ENCODE measurements at places on chromosomes 2 and 18.

DNA sequence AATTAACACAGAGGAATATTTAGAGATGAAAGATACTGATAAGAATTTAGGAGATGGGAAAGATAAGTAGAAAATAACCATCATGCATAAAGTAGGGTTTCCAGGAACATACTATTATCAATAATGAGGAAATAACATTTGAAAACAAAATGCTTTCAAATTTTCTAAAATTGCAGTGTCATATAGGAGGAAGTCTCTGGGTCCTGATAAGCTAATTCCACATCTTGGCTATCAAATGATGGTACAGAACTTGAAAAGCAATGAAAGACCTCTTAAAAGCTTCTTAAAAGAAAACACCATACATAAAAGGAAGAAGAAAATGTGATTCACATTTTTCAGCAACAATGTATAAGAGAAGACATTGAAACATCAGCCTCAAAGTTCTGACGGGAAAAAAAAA is 1024.8 kb downstream of the TSN start:
- H3K4me1 ChIP-seq, result no peaks in the 10 kb centered on the region
- H3K36me3 ChIP-seq, result no peaks in the 10 kb centered on the region
- H3K27ac ChIP-seq, result no peak overlapping the region
- no peak overlapping the region for H3K4me3 ChIP-seq
- DNase-seq, result no peak

DNA sequence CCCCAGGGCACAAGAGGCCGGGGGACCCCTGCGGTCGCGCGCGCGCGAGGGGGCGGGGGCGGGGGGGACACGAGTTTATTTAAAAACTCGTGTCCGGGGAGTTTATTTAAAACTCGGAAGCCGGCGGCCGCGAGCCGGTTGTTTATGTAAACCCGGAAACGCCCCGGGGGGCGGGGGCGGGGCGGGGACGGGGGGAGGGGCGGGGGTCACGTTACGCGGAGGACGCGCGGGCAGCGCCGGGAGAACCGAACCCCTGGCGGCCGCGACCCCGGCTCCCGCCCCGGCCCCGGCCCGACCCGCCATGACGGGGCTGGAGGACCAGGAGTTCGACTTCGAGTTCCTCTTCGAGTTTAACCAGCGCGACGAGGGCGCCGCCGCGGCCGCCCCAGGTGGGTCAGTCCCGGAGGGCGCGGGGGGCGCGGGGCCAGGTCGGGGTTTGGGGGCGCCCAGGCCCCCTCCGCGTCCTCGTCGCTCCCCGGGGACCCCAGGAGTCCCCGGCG is 4.4 kb downstream of the NFATC1 start:
- H3K36me3 ChIP-seq, result no peaks in the 10 kb centered on the region
- peak; percentile 87 for DNase-seq
- peak overlapping the region; percentile 70 for H3K4me3 ChIP-seq

DNA sequence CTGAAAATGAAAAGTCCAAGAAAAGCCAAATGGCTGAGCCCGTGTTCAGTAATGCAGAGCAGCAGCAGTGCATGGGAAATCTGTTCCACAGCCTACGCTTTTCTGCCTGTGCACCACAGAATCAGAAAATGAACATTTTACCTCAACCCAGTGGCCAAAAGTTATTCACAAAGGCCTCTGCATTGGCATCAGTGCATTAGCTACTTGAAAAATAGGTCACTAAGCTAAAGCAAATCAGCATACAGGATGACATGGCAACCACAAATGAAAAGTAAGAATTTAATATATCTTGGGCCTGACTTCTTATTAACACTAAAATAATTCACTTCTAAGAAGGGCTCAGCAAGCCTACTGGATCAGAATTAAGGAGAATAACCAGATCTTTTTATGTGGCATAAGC is 1145.3 kb upstream of the CHAC2 start:
- H3K4me1 ChIP-seq, result no peaks in the 10 kb centered on the region
- DNase-seq, result no peak
- H3K27ac ChIP-seq, result no peak overlapping the region
- H3K27me3 ChIP-seq, result no peaks in the 10 kb centered on the region
- H3K4me3 ChIP-seq, result no peak overlapping the region
- no peaks in the 10 kb centered on the region for H3K36me3 ChIP-seq

- no peak overlapping the region for H3K4me3 ChIP-seq
- no peak for DNase-seq
- no peak overlapping the region for H3K27ac ChIP-seq
- no peaks in the 10 kb centered on the region for H3K27me3 ChIP-seq
Measured at GRCh38 chr2:20704886-20705285, 37.9 kb downstream of the GDF7 start.

DNA sequence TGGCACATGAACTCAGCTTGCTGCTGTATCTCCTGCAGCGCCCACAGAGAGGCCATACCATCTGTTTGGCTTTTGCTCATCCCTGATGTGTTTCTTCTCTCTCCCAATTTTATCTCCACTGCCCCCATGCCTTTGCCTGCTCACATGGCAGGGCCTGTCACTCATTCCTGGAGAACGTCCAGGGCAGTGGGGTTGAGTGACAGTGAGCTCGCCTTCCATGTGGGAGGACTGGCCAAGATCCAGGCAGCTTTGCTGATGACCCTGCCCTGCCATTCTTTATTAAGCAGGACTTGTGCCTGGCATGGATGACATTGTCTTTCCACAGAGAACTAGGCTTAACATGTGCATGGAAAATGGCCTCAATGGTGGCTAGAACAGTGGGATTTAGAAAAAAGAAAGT is 230.5 kb upstream of the THSD7B start:
- no peak for DNase-seq
- H3K36me3 ChIP-seq, result no peaks in the 10 kb centered on the region
- no peaks in the 10 kb centered on the region for H3K27me3 ChIP-seq
- H3K4me3 ChIP-seq, result no peak overlapping the region

- no peak for DNase-seq
- no peaks in the 10 kb centered on the region for H3K27me3 ChIP-seq
- H3K36me3 ChIP-seq, result peaks cover 5% of the 10 kb centered on the region
- peaks cover 23% of the 10 kb centered on the region for H3K4me1 ChIP-seq
- no peak overlapping the region for H3K4me3 ChIP-seq
Measured at GRCh38 chr2:46025081-46025480, 272.1 kb upstream of the EPAS1 start.

GRCh38 chr2:198966269-198966668 is 491.5 kb downstream of the SATB2 start:
- H3K4me1 ChIP-seq, result no peaks in the 10 kb centered on the region
- H3K4me3 ChIP-seq, result no peak overlapping the region
- H3K36me3 ChIP-seq, result no peaks in the 10 kb centered on the region
- H3K27me3 ChIP-seq, result no peaks in the 10 kb centered on the region

DNA sequence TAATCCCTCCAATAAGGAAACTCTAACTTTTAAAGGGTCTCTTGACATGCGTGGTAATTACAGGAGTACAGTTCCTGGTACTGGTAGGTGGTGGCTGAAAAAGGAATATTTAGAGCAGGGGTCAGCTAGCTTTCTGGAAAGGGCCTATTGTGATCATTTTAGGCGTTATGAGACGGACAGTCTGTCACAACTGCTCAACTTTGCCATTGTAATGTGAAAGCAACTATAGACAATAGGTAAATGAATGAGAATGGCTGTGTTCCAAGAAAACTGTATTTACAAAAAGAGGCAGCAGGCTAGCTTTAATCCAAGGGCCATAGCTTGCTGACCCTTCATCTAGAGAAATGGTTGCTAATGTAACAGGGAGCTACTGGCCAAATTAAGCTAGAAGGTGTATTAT is 177.7 kb upstream of the LRRTM1 start:
- no peak overlapping the region for H3K27ac ChIP-seq
- H3K4me1 ChIP-seq, result no peaks in the 10 kb centered on the region
- H3K27me3 ChIP-seq, result no peaks in the 10 kb centered on the region
- H3K36me3 ChIP-seq, result no peaks in the 10 kb centered on the region
- H3K4me3 ChIP-seq, result no peak overlapping the region

GRCh38 chr2:18987592-18988073 is 370.8 kb downstream of the OSR1 start:
- no peaks in the 10 kb centered on the region for H3K27me3 ChIP-seq
- H3K4me3 ChIP-seq, result no peak overlapping the region
- no peak overlapping the region for H3K27ac ChIP-seq
- H3K4me1 ChIP-seq, result peaks cover 5% of the 10 kb centered on the region

DNA sequence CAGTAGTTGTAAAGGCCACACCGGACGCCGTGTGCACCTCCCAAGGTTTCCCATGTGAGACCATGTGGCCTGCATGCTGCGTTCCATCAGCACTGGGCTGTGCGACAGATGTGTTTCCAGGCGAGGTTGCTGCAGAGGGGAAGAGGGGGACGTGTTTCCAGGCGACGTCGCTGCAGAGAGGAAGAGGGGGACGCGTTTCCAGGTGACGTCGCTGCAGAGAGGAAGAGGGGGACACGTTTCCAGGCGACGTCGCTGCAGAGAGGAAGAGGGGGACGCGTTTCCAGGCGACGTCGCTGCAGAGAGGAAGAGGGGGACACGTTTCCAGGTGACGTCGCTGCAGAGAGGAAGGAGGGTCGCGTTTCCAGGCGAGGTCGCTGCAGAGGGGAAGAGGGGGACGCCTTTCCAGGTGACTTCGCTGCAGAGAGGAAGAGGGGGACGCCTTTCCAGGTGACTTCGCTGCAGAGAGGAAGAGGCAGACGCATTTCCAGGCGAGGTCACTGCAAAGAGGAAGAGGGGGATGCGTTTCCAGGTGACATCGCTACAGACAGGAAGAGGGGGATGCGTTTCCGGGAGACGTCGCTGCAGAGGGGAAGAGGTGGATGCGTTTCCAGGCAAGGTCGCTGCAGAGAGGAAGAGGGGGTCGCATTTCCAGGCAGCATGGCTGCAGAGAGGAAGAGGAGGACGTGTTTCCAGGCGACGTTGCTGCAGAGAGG is 24.5 kb downstream of the NFATC1 start:
- H3K27ac ChIP-seq, result no peak overlapping the region
- H3K4me1 ChIP-seq, result peaks cover 15% of the 10 kb centered on the region
- DNase-seq, result no peak
- H3K36me3 ChIP-seq, result peaks cover 11% of the 10 kb centered on the region
- H3K4me3 ChIP-seq, result no peak overlapping the region

DNA sequence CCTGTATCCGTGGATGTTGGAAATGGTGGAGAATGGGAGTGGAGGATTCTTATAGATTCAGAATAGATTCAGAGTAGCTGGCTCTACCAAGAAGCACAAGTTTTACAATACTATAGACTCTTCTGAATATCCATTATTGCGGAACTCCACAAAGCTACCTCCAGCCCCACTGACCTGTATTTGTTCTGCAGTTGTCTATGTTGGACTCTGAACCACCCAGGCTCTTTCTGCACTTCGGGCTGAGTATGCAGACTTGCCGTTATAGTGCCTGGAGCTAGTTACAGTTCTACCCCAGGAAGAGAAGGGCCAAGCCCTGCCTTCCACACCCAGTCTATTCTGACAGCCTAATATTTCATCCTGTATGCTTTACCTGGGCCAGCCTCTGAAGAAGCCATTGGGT is 4.4 kb upstream of the RGPD4 start:
- H3K4me3 ChIP-seq, result no peak overlapping the region
- no peaks in the 10 kb centered on the region for H3K36me3 ChIP-seq
- DNase-seq, result no peak
- H3K27me3 ChIP-seq, result no peaks in the 10 kb centered on the region
- no peaks in the 10 kb centered on the region for H3K4me1 ChIP-seq

DNA sequence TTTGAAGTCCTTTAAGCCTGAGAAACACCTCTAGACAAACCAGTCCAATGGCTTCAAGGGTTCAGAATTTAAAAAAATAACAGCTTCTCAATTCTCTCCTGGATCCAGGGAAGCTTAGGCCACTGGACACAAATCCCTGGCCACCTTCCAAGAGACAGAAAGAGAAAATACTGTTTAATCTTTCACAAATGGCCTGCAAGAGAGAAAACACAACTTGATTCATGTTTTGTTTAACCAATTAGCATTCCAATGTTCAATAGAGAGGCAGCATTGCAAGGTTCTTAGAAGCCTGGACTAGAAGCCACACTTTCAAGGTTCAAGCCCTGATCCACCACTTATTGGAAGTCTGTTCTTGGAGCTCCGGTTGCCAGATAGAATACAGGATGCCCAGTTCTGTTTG is 109.0 kb upstream of the PARD3B start:
- H3K36me3 ChIP-seq, result no peaks in the 10 kb centered on the region
- no peak overlapping the region for H3K4me3 ChIP-seq
- DNase-seq, result no peak
- no peaks in the 10 kb centered on the region for H3K27me3 ChIP-seq
- no peaks in the 10 kb centered on the region for H3K4me1 ChIP-seq
- no peak overlapping the region for H3K27ac ChIP-seq

DNA sequence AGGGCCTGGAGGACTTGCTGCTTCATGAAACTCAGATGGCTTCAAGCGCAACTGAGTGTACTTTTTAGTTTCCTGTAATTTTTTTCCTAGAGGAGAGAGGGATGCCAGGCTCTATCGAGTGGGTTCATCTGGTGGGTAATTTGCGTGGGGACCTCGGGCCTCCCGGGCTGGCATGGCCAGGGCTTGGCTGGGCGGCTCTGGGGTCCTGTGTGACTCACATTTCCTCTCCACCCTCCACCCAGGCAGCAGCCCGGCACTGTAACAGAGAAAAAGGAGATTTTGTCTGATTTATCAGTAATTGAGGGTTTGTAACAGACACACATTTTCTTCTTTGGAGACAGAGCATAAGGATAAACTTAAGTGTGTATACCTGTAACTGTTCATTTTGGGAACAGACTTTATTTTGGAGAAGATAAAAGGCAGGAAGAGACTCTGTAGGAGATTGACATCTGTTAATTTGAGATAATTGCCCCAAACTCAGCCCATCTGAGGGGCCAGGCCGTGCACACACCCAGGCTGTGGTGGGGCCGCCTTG is 64.3 kb downstream of the NFATC1 start:
- H3K27me3 ChIP-seq, result no peaks in the 10 kb centered on the region
- peaks cover 28% of the 10 kb centered on the region for H3K36me3 ChIP-seq
- no peak for DNase-seq
- peak overlapping the region; percentile 73 for H3K27ac ChIP-seq
- peaks cover 19% of the 10 kb centered on the region for H3K4me1 ChIP-seq

- H3K27ac ChIP-seq, result no peak overlapping the region
- H3K27me3 ChIP-seq, result no peaks in the 10 kb centered on the region
- H3K36me3 ChIP-seq, result peaks cover 32% of the 10 kb centered on the region
- H3K4me3 ChIP-seq, result no peak overlapping the region
- DNase-seq, result no peak
- no peaks in the 10 kb centered on the region for H3K4me1 ChIP-seq
Measured at GRCh38 chr2:29182920-29183319, 67.7 kb downstream of the CLIP4 start.

DNA sequence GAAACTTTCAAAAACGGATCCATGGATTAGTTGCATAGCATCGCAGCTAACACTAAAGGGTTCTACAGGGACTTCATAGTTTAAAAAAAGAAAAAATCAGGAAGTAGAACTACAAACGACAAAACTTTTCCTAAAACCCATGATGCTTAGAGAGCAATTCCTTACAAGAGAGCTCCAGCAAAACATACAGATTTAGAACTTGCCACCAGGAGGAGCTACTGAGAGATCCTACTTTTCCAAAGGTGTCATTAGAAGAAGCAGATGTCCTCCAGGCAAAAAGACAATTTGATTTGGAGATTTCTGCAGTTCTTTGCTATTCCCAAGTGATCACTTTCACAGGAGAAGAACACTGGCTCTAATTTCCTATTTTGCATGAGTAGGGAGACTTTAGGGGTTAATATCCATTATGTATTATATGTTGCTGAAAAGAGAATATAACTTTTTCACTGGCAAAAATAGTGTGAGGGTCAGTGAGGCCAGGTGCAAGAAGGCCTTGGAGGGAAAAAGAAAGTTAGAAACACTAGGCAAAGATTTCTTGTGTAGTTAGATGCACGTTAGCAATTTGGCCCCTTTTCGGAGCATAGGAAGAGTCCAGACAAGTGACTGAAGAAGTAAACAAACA is 436.2 kb downstream of the SUCLG1 start:
- no peaks in the 10 kb centered on the region for H3K4me1 ChIP-seq
- no peaks in the 10 kb centered on the region for H3K36me3 ChIP-seq
- no peak overlapping the region for H3K4me3 ChIP-seq
- H3K27me3 ChIP-seq, result no peaks in the 10 kb centered on the region
- no peak overlapping the region for H3K27ac ChIP-seq

- no peak overlapping the region for H3K4me3 ChIP-seq
- no peaks in the 10 kb centered on the region for H3K4me1 ChIP-seq
- H3K27ac ChIP-seq, result no peak overlapping the region
- peaks cover 5% of the 10 kb centered on the region for H3K27me3 ChIP-seq
Measured at GRCh38 chr2:236394571-236394970, 130.4 kb upstream of the ASB18 start.

All from lower lobe of right lung (tissue), 2 donors.